ENCODE measurements at places on chromosomes 3 and 15.

DNA sequence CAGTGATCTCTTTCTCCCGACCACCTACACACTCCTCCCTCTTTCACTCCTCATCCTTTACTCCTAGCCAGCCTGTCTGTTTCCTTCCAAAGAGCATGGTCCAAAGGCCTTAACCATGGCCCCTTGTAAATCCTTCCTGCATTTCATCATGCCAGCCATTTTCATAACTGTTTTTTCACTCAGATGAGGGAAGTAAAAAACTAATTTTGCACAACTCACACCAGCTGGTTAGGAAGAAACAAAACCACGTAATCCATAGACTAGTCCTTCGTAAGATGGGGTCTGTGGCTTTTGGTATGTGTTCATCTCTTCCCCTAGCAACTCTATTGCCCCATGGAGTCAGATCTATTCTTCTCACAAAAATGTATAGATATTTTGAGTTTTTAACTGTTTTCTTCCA, 187.8 kb downstream of the SHOX2 start:
- DNase-seq, result no peak

GRCh38 chr3:37301980-37302708, 127.8 kb upstream of the LRRFIP2 start:
- no peak for DNase-seq

- DNase-seq, result no peak
Measured at GRCh38 chr3:63248015-63248414, 30.1 kb upstream of the SYNPR start.

DNA sequence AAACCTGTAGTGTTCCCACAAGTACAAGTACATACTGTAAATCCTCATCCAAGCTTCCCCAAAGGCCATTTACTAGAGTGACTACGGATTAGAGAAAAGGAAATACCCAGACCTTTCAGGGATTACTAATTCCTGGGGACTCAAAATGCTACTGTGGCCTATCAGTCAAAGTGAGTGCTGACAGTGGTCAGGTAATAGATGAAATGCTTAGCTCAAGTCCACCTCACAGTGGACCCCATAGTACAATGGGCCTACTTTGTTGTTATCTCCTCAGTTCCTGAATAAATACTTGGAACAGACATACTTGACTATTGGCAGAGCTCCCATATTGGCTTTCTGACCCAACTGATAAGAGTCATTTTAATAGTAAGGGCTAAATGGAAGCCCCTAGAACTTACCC, 61.6 kb downstream of the MAP4 start:
- no peak for DNase-seq

DNA sequence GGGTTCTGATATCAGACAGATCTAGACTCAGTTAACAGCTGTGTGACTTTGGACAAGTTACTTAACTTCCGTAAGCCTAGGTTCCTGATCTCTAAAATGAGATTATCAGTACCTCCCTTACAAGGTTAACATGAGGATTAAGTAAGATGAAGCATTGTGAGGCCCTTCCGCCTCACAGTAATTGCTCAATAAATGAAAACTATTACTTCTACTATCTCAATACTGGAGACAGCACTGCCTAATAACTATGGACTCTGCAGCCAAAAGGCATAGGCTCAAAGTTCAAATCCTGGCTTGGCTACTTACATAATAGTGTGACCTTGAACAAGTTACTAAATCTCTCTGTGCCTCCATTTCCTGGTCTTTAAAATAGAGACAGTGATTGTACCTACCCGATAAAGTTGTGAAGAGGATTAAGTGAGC, 82.0 kb upstream of the ATP11B start:
- DNase-seq, result no peak

DNA sequence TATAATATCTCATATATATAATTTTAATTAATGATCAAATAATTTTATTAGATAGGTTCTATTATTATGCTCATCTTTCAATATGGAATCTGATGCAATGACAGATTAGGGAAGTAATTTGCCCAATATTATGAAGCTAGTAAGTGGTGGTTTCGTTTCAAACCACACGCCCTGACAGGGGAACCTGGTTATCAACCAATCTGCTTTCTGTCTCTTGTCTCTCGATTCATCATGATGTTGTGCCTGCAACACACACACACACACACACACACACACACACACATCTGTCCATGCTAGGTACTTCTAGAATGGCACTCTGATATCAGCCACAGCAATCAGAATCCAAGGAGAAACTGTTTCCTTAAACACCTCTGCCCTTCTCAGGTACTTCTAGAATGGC, 128.4 kb downstream of the ZBBX start:
- DNase-seq, result no peak

DNA sequence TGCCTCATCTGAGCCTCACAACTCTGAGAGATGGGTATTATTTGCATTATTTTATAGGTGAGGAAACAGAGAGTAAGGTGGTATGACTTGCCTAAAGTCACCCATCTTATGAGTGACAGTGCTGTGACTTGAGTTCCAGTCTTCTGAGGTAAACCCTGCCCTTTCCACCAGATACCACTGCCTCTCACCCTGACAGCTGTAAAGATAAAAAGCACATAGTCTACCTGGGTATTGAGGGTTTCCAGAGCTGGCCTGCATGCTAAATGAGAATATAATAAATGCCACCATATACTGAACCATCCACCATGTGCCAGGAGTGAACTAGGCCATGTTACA, 25.6 kb downstream of the RASGRP1 start:
- no peak for DNase-seq

GRCh38 chr15:67992834-67993233, 61.3 kb upstream of the PIAS1 start:
- DNase-seq, result no peak

- no peak for DNase-seq
Measured at GRCh38 chr15:98400120-98400519, 248.2 kb upstream of the IGF1R start.

- no peak for DNase-seq
Measured at GRCh38 chr3:63639806-63640205, 12.7 kb upstream of the SNTN start.

- DNase-seq, result no peak
Measured at GRCh38 chr3:8607234-8608040, 37.2 kb downstream of the SSUH2 start.

GRCh38 chr3:150080058-150080730, 109.5 kb upstream of the PFN2 start:
- no peak for DNase-seq

DNA sequence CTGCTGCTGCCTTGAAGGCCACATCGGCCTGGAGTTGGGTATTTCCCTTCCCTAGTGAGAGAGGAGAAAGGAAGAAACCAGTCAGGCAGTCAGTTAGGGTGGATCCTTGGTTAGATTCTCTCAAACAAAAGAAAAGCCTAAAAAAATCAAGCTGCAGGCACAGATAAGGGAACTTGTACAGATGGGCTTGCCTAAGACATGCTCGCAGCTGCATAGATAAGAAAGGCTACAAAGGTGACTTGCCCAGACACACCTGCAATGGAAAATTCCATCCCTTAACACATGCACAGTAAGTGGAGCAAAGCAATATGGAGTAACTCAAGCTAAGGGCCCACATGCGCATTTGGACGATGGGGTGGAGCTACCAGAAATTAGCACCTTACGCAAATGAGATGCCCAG, 199.7 kb upstream of the ARPP21 start:
- no peak for DNase-seq

- no peak for DNase-seq
Measured at GRCh38 chr15:38559636-38560307, 4.8 kb downstream of the RASGRP1 start.

DNA sequence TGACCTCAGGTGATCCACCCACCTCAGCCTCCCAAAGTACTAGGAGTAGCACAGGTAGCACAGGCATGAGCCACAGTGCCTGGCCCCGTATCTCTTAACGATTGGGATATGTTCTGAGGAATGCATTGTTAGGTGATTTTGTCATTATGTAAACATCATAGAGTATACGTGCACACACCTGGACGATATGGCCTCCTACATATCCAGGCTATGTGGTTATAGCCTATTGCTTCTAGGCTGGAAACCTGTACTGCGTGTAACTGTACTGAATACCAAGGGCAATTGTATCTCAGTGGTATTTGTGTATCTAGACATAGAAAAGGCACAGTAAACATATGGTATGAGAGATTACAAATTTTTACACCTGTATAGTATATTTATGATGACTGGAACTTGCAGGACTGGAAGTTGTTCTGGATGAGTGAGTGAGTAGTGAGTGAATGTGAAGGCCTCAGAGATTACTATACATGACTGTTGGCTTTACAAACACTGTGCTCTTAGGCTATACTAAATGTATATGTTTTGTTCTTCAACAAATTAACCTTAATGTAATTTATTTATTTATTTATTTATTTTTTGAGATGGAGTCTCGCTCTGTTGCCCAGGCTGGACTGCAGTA, 120.7 kb downstream of the MBNL1 start:
- no peak for DNase-seq

GRCh38 chr3:56355570-56356185, 112.6 kb downstream of the ERC2 start:
- no peak for DNase-seq

DNA sequence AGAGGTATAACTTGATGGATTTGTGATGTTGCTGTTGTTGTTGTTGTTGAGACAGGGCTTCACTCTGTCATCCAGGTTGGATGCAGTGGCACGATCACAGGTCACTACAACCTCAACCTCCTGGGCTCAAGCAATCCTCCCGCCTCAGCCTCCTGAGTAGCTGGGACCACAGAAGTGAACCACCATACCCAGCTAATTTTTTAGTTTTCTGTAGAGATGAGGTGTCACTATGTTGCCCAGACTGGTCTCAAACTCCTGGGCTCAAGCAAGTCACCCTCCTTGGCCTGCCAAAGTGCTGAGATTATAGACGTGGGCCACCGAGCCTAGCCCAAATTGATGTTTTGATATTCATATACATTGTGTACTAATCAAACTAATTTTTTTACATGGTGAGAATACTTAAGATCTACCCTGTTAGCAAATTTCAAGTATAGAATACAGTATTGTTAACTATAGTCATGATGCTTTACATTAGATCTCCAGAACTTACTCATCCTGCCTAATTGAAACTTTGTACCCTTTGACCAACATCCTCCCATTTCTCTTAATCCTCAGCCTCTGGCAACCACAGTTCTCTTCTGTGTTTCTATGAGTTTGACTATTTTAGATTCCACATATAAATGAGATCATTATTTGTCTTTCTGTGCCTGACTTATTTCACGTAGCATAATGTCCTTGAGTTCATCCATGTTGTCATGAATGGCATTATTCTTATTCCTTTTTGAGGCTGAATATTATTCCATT, 23.2 kb downstream of the LMCD1 start:
- no peak for DNase-seq

GRCh38 chr3:4806535-4807108, 172.6 kb upstream of the BHLHE40 start:
- DNase-seq, result no peak

GRCh38 chr3:98730886-98731537, 32.1 kb upstream of the ST3GAL6 start:
- no peak for DNase-seq

DNA sequence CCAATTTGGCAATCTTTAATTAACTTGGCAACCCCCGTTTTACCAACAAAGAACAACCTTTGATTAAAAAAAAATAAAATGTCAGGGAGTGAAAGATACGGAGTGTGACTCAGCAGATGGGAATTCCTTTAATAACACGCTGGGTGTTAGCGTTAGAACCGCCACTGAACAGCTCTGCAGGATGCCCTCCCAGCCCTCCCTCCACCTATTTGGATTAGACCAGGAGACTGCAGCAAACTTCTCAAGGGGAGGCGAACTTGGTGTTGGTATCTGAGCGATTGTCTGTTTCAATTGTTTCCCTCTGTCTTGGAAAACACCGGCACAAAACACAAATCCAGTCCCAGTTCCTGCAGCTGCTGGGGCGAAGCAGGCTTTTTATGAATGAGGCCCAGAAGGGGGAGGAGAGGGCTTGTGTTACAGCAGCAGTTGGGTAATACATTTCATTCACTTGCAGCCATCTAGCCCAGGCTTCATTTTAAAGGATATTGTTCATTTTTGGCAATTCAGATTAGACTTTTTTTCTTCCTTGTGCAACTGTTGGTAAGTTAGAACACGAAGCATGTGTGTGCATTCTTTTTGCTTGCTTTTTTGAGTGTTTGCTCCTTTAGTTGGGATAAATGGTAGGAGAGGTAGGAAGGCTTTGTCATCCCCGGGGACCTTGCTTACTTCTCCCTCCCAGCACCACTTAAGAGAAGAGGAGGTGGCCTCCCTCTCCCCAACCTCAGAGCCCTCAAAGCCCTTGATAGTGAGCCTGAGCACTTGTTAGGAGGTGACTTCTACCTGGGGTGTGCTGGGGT, 152.3 kb downstream of the IGF1R start:
- no peak for DNase-seq

DNA sequence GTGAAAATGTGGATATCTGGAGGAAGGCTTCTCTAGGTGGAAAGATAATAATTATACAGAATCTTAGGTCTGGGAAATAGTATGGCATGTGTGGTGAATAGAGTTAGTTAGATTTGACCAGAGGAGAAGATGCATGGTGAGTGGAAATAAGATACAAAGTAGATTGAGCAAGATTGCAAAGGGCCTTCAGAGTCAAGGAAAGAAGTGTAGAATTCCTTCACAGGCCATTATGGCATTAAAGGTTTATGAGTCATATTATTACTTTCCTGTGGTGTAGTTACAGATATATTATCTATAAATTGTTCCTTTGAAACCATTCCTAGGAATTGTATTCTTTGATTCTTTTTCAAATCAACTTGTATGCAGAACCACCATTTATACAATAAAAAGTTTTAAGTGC, 660.3 kb downstream of the SI start:
- no peak for DNase-seq

DNA sequence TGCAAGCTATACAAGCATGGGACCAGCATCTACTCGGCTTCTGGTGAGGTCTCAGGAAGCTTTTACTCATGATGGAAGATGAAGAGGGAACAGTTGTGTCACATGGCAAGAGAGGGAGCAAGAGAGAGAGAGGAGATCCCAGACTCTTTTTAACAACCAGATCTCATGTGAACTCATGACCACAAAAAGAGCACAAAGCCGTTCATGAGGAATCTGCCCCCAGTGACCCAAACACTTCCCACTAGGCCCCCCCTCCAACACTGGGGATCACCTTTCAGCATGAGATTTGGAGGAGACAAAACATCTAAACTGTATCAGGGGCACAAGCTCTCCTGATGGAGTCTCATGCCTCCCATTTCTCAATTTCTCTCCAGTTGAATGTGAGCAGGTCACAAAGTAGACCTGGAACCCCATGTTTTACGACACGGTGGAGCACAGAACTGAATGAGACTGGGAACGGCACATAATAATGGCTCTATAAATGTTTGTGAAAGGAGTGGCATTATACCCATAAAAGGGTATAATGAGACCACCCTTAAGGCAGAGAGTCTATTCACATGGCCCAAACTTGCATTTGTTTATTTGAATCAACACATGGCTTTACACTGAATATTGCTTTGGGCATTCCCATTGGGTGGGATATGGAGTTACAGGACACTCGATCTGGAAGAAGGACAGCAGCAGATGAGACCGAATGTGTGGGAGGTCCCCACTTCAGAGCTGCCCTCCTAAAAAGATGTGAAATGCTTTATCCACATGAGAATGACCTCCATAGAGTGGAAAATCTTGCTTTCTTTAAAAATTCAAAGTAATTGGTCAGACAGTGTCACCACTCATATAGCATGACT, 38.8 kb downstream of the IL16 start:
- no peak for DNase-seq

GRCh38 chr15:92981333-92981732, 81.2 kb downstream of the CHD2 start:
- DNase-seq, result no peak

GRCh38 chr15:100728371-100729201, 126.2 kb downstream of the ASB7 start:
- DNase-seq, result no peak

- no peak for DNase-seq
Measured at GRCh38 chr15:58731756-58732535, 17.6 kb downstream of the ADAM10 start.

Data from activated naive CD8-positive, alpha-beta T cell treated with anti-CD3 and anti-CD28 coated beads, Interleukin-2, amount 50 U/mL, for 24 hours (primary cell).